ENCODE measurements at places on chromosomes 13 and 19.
A peak's percentile ranks its signal among the peaks of the same experiment; 100 is the strongest.

- DNase-seq = no peak
Observed at GRCh38 chr19:18710996-18711751, 27.7 kb downstream of the CRTC1 start.

- no peak for DNase-seq
Observed at GRCh38 chr13:41229356-41229755, 34.0 kb downstream of the MTRF1 start.

- DNase-seq = no peak
Observed at GRCh38 chr13:74771964-74772363, 637.8 kb upstream of the KLF12 start.

DNA sequence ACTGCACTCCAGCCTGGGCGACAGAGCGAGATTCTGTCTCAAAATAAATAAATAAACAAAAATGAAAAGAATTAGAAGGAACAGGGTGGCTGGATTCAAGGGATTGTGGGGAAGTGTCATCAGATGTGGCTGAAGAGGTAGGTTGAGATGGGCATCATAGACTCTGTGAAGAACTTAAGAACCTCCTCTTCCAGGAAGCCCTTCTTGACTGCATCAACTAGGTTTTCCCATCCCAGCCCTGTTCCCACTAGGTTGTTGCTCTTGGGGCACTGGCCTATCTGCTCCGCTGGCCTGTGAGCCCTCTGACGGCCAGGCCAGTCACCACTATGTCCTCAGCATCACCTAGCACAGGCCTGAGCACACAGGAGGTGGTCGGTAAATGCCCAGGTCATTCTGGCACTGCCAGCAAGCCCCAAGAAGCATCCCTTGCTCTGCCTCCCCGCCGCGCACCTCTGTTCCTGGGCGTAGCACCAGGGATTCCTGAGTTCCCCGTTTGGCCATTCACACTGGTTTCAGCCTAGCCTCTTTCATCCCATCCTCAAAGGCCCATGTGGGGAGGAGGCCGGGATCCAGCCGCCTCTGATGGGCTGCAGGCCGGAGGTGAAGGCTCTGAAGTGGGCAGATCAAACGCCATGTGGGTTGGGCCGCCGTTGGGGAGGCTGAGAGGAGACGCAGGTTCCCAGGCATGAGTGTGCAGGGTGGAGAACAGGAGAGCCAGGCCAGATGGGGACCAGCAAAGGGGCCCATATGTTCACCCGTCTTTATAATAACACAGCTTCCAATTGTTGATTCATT, 27.6 kb upstream of the SLC1A5 start:
- DNase-seq = no peak

DNA sequence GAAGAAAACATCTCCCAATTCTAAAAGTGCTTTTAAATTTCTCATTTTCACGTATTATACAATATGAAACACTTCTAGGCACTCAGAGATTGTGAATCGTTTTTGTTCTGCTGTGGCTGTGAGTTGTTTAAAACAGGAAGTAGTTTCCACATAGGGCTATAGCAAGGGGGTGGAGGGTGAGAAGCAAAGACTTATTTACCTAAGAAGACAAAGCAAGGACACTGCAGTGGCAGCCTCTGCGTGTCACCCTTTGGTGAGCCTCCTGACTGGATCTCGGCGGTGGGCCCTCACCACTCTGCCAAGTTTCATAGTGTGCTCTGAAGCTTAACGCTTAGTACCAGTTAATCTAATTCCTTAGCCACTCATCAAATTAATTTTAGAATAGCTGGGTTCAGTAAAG, 56.8 kb downstream of the TNFSF13B start:
- peak; percentile 18 for DNase-seq

DNA sequence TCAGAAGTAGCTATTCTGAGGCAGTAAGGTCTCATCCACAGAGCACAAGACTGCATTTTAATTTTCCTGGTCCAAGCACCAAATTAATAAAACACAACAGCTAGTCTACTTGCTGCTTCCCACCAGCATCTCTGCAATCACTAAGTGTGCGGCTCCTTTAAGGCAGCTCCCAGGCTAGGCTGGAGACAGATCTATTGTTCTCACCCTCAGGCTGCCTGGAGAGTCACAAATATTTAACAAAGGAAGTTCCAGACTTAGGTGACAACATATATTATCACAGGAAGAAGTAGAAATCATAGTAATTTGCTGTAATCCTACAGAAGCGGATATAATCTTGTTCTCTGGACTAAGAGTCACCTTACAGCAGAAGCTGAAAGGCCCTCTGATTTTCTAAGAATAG, 2.2 kb upstream of the EID2 start:
- DNase-seq = peak; percentile 25

- DNase-seq = peak; percentile 21
Observed at GRCh38 chr13:108560093-108560492, 69.3 kb upstream of the MYO16 start.

DNA sequence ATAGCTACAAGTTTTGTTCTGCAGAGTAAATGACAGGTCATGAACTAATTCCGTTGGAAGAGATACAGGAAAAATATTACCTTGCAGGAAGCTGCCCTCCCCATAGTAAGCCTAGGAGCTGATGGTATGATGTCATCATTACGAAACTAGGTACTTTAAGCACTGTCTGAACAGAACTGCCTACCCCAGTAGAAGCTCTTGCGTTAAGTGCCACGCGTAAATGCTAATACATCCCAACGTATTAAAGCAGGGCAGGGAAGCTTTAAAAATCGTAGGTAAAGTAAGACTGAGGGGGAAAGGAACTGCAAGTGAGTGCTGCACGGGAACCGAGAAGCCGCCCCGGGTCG, 572 bp downstream of the UGGT2 start:
- DNase-seq = peak; percentile 66

DNA sequence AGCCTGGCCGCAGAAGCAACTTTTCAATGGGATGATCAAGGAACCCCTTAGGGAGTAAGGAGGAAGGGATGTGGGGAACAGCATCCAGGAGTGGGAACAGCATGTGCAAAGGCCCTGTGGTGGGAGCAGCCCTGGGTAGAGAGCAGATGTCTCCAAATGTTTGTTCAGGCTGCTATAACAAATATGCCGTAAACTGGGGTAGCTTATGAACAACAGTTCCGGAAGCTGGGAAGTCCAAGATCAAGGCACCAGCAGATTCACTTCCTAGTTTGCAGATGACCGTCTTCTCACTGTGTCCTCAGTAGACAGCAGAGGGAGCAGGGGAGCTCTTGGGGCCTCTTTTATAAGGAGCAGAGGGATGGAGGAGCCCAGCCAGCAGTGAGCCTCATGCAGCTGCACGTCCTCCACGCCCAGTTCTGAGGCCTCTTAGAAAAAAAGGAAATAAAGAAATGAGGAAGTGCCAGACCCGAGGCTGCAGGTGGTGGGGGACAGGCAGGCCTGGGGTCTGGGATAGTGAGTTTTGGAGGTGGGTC, 4.2 kb upstream of the LRRC25 start:
- DNase-seq = no peak

- peak; percentile 20 for DNase-seq
Observed at GRCh38 chr19:16825312-16826052, 3.7 kb upstream of the SIN3B start.

- no peak for DNase-seq
Observed at GRCh38 chr19:2101417-2102335, 5.0 kb downstream of the IZUMO4 start.

DNA sequence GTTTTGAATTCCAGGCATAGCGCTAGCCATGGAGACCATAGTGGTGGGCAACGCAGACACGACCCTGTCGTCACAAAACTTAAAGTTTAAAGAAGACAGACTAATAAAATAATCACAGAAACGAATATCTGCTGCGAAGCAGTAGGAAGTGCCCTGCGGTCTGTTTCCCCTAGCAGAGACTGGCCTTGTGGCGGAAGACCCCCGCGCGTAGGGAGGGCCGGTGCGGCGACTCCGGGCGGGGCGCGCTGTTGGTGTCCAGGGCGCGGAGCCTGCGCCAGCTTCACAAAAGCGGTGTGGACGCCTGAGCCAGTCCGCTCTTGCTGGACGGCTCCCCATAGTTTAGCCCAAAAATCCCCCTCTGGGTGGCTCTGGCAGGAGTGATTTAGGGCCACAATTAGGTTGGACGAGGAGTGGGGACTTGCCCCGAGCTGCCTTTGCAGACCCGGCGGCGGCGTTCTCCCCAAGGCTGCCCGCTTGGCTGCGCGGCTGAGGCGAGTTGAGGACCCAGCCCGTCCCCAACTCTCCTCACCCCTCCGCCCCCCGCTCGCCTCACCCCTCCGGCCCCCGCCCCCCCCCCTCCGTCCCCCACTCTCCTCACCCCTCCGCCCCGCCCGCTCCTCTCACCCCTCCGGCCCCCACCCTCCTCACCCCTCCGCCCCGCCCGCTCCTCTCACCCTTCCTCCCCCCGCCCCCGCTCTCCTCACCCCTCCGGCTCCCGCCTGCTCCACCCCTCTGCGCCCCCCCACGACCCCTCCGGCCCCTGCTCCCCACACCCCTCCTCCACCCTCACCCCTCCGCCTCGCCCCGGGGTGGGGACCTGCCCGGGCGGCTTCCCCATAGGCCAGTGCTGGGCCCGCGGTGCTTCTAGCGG, 14.2 kb upstream of the LATS2 start:
- no peak for DNase-seq

- DNase-seq = no peak
Observed at GRCh38 chr13:39036212-39036611, 1.7 kb downstream of the PROSER1 start.

DNA sequence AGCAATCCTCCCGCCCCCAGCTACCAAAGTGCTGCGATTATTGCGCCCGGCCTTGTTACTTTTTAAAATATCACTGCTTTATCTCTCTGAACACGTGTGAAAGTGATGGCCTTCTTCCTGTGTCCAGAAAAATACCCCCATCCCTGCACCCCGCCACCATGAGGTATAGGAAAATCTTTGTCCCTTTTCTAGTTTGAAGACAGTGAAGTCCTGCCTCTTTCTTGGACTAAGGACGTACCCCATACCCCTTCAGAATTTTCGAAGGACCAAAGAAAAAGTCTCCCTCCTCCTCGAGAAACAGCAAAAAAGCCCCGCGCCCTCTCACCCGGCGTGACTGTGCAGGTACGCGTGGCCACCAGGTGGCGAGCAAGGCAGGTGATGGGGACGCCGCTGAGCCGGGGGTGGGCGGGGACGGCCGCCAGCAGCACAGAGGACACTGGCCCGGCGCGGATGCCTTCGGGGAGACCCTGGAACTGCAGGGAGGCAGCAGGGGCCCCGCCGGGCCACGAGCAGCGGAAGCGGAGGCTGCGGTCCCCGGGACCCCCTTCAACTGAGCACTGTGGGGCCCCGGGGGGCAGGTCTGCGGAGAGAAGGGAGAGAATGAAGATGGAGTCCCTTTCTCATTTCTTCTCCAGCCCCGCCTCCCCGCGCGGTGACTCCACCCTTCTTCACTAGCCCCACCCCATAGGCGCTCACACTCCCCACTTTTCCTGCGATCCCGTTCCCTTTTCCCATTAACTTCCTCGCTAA, 3.2 kb downstream of the VSIG10L start:
- no peak for DNase-seq

- no peak for DNase-seq
Observed at GRCh38 chr13:110509971-110510786, 51.3 kb downstream of the RAB20 start.
